ENCODE measurements at places on chromosomes 12 and 14. TPM values are rescaled to one million over a fixed set of nuclear protein-coding genes. Genes with fewer than 3 reads are reported as not detected.

The CMA1 gene
- polyA plus RNA-seq, result not detected

The FAM186B gene
- polyA plus RNA-seq, result 0.15 TPM

The RPGRIP1 gene
- polyA plus RNA-seq, result not detected

The CATSPERB gene
- polyA plus RNA-seq, result 1.2 TPM

The PPP4R3A gene
- 58.7 TPM for polyA plus RNA-seq

The OR4N5 gene
- not detected for polyA plus RNA-seq

The RDH5 gene
- 1.8 TPM for polyA plus RNA-seq

The LMO3 gene
- polyA plus RNA-seq, result not detected

The FITM1 gene
- polyA plus RNA-seq, result 0.69 TPM

The RAD9B gene
- polyA plus RNA-seq, result 0.19 TPM

The CLEC4C gene
- not detected for polyA plus RNA-seq

GRCh38 chr14:72788255-72788654 is 105.6 kb downstream of the DPF3 start:
- DNase-seq, result no peak

DNA sequence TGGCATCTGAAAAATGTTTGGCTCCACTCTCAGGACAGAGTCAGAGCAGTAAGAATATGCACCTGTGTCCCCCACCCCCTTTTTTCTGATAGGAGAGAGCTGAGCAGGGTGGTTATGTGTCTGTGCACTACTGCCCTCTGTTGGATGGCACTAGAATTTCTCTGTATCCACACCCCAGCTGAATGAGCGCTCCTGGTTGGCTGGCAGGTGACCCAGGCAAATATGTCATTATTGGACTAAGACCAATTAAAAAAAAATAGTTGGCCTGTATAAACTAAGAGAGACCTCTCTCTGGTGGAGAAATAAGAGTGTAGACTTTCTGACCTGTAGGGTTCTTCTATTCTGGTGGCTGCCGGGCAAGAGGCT is 107.0 kb downstream of the PTCSC3 start:
- DNase-seq, result peak; percentile 29

DNA sequence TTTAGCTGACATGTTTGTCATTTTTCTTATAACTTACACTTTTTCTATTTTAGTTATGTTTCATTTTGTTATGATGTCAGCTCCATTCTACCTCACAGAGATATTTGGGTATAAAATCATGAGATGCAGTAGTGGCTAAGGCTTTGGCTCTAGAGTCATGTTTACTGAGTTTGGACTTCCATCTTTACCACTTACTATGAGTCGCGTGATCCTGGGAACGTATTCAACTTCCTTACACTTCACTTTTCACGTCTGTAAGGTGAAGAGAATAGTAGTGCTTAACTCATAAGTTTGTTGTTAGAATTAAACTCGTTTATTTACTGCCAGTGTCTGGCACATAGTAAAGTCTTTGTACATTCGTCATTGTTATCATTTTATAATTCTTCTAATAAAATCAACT is 126.3 kb downstream of the ERC1 start:
- DNase-seq, result no peak

DNA sequence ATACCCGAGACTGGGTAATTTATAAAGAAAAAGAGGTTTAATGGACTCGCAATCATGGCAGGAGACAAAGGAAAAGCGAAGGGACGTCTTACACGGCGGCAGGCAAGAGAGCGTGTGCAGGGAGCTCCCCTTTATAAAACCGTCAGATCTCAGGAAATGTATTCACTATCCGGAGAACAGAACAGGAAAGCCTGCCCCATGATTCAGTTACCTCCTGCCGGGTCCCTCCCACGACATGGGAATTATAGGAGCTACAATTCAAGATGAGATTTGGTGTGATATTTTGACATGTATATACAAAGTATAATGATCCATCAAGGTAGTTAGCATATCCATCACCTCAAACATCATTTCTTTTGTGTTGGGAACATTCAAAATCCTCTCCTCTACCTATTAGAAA is 2.3 kb upstream of the CDCA4 start:
- DNase-seq, result no peak

- no peak for DNase-seq
Observed at GRCh38 chr12:70149013-70149412, 94.2 kb upstream of the CNOT2 start.

DNA sequence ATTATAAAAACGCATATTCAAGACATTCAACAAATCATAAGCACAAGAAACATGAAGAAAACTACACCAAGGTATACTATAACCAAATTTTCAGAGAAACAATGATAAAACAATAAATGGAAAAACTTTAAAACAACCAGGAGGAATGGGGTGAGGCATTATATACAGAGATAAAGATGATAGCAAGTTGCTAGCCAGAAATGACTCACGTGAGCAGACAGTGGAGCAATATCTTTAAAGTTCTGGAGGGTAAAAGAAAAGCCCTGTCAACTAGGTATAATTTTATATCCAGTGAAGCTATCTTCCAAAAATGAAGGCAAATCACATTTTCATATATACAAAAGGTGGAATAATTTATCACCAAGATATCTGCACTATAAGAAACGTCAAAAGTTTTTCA is 97.8 kb upstream of the PCED1B start:
- no peak for DNase-seq

- no peak for DNase-seq
Observed at GRCh38 chr12:114186241-114187002, 219.5 kb downstream of the TBX5 start.

DNA sequence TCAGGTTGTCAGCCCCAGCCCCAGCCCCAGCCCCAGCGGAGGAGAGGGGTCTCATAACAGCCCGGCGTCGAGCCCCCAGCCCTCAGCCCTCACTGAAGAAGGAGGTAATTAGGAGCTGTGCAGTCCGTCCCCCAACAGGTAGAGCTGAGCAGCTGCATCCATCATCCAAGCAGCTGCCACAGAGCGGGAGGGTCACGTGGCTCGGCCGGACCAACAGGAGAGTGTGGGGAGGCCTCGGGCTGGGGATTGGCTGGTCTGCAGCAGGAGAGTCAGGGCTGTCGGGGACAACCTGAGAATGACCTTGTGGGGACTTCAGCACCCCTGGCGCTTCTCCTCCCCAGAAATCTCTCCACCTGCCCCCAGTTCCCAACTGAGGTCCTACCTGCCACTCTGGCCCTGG is 29.6 kb downstream of the SMUG1 start:
- DNase-seq, result no peak

DNA sequence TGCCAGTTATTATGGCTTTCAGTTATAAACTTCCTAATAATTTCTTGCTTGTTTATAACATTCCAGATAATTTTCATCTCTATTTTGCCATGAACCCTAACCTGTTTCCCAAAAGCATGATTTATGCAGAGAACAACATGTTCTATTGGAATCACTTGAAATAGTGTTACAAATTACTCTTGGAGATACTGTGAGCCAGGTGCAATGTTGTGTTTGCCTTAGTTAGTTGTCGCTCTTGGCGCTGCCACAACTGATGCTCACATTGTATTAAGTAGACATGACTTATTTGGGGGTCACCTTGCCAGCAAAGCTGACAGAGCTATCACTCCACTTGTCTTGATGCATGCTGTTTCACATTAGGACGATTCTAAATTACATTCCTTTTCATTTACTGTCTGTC is 49.4 kb downstream of the TSPAN8 start:
- DNase-seq, result no peak

- no peak for DNase-seq
Observed at GRCh38 chr14:101957406-101958234, 6.8 kb upstream of the DYNC1H1 start.

DNA sequence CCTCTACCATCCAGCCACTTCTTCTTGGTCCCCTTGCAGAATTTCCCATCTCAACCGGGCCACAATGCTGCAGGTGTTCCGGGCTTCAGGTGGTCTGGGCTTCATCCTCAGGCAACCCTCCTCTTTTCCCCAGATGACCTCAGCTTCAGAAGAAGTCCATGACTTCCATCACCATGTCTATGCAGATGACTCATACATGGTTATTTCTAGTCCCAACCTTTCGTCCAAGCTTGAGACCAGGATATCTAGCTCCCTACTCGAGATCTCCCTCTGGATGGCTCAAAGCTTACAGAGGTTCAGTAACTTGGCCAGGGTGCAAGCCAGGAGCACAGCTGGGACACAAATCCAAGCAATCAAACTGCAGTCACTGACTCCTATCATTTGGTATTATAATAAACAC is 154.6 kb upstream of the NOS1 start:
- no peak for DNase-seq

GRCh38 chr14:69708586-69709560 is 58.1 kb upstream of the SRSF5 start:
- DNase-seq, result peak; percentile 28

DNA sequence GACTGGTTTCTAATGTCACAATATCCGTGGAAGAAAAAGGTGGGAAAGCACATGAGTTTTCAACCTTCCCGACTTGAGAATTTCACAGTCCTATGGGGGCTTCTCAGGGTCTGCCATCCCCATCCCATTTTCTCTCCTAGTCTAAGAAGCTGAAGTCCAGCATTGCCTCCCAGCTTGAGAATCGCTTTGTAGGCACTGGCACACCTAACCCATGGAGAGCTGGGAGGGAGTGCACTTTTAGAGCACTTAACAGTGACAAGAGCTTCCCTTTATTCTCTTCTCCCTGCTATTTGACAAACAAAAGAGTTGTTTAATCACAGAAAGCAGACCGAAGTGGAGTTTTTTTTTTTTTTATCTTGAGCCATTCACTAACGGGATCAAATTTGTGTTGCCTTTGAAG is 22.8 kb upstream of the SRRM4 start:
- no peak for DNase-seq

GRCh38 chr12:123938679-123939480 is 33.8 kb downstream of the CCDC92 start:
- no peak for DNase-seq

DNA sequence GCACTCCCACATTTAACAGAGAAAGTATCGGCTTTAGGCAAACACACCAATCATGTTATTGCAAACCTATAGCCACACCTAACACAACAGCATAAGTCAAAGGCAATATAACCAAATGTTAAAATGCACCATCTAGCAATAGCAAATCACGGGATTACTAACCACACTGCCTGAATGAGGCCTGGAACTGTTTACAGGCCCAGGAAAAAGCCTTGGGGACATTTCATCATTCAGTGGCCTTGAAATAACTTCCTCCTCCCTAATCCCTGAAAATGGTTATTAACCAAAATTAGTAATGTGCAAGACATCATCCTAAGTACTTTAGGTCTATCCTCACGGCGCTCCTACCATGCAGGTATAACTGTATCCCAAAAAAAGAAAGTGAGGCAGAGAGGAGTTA is 2.3 kb downstream of the GALC start:
- DNase-seq, result no peak

DNA sequence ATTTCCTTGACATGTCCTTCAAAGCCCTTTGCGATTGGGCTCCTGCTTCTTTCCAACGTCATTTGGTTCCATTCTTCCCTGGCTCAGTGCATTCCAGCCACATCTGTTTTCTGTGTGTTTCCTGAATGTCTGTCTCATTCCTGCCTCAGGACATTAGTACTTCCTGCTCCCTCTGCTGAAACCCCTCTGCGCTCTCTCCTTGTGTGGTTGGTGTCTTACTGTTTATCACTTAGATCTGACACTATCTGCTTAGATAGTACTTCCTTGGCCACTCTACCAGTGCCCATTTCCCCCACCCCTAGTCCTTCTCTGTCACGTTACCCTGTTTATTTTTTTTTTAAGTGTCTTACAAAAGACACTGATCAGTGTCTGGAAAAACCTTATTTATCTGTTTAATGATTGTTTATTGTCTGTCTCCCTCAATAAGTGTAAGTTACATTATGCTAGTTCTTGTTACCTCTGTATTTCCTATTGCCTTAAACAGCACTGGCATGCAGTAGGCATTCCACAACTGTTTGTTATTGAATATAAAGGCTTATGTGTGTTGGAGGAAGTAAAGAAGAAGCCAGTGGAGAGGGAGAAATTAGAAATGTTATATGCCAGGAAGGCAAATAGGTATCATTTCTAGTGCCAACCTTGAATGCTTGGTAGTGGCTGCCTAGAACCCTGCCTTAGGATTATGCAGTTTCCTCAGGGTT is 21.5 kb downstream of the DYRK2 start:
- DNase-seq, result no peak

DNA sequence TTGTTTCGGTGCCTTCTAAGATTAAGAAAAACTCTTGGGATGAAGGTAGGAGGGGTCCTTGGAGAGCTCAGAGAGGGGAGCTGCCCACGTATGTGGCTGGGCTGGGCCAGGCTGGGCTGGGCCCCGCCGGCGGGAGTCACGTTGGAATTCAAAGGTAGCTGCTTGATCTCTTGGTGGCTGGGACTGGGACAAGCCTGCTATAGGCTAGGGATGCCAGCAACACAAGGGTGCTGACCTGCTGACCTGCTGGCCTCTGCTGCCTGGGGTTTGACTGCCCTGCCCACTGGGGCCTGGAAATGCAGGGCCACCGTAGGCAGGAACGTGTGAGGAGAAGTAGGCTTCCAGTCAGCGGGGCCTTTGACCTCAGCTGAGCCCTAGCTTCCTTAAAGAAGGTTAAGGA is 52.8 kb upstream of the GTF2A1 start:
- DNase-seq, result no peak

- no peak for DNase-seq
Observed at GRCh38 chr14:93035917-93036651, 79.6 kb downstream of the ITPK1 start.

- no peak for DNase-seq
Observed at GRCh38 chr14:97976861-97977260, 1179.7 kb downstream of the VRK1 start.

DNA sequence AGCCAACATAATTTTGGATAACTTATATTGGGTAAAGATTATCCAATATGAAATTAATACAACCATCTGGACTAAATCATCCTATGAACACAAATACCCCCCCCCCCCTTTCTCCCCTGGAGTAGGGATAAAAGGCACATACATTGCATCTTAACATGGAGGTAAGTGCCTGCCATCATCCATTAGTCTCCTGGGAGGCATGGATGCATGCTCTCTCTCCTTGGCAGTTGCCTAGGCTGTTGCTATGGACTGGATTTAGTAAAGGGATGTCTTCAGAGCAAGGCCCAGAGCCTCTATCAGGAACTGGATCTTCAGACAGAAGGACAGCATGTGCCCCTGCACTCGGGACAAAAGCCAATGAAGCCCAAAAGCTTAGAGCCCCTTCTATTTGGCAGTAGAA is 40.6 kb downstream of the SMOC1 start:
- DNase-seq, result no peak

GRCh38 chr12:49644620-49644994 is 21.2 kb downstream of the PRPF40B start:
- DNase-seq, result peak; percentile 79

- no peak for DNase-seq
Observed at GRCh38 chr12:115433014-115433634, 749.1 kb upstream of the TBX3 start.

DNA sequence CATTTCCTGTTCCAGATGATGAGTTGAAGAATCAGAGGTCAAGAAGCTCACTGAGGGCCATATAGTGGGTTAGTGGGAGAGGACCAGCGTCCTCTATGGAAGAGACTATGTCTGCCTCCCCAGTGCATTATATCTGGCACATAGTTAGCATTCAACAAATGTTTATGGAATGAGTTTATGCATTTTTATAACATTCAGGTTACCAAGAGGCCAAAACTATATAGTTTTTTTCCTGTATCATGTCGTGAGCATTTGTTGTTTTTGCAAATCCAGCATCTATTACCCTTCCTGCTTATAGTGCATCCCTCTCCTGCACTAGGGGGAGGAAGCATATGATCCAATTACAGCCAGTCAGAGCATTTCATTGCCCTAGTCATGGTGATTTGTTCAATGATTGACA is 60.6 kb downstream of the SUDS3 start:
- no peak for DNase-seq
